ENCODE measurements at places on chromosomes 11 and 22.

DNA sequence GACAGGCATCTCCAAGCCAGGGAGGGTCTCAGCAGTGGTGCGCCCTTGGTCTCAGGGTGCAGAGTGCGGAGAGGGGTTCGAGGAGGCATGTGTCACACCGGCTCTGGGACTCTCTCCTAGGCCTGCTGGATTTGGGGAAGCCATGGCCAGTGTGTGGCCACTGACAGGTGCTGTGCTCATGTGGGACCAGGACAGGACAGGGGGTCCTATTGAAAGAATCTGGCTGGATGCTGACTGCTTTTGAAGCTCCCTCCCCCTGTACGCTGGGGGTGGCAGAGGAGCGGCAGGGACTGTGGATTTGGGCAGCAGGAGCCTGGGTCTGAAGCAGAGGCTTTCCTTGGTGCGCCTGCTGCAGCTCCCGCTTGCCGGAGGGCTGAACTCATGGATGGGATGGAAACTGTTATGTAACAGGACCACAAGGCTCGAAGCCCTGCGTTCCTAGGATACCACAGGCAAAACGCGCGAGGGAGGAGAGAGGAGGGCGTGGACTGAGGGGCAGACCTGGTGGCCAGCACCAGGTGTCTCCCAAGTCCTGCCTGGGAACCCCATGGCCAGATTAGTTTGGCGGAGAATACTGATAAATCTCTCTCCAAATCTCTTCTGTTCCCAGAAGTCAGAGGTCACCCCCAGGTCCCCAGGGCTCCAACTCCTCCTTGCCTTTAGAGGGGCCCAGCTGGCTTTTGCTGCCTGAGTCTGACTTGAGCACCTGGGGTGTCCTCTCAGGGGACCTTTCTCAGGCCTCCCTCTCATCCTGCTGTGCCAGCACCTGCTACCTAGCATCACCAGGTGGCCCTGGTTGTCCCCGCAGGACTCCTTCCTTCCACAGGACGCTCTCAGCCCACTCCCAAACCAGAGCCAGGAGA lies 13.8 kb upstream of the TEF start:
- no peak for DNase-seq

DNA sequence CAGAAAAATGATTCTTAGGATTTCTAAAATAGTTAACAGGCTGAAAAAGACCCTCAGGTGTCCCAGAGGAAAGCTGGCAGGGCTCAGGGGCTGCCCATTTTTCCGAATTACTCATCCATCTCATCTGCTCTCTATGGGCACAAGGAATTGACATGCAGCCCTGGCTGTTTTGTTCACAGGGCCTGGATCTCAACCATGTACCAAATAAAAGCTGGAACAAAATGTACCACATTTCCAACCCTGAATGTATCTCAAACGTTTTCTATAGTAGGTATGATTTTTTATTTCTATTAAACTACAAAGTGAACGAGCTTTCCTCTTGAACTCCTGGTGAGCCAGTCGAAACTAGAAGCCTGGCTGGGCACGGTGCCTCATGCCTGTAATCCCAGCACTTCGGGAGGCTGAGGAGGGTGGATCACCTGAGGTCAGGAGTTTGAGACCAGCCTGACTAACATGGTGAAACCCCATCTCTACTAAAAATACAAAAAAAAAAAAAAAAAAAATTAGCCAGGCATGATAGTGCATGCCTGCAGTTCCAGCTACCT lies 43.8 kb upstream of the RASD2 start:
- no peak for DNase-seq

- no peak for DNase-seq
These were observed 10.5 kb downstream of the KIAA0930 start for GRCh38 chr22:45230026-45230721.

DNA sequence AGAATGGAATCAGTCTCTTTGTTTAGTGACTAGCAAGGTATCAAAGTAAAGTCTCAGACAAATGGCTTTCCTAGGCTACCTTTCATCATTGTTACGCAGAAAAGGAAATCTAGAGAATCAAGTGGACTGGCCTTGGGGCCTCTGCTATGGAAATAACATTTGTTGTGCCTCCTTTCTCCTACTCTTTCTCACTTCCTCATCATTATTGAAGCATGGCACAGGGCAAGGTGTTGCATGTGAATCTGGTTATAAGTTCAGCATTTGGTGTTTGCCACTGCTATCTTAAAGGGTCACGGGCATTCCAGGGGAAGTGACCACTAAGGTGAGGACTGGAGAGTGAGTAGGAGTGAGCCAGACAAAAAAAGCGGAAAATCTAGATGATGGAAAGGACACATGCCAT lies 54.9 kb downstream of the GLYATL1 start:
- DNase-seq = no peak

DNA sequence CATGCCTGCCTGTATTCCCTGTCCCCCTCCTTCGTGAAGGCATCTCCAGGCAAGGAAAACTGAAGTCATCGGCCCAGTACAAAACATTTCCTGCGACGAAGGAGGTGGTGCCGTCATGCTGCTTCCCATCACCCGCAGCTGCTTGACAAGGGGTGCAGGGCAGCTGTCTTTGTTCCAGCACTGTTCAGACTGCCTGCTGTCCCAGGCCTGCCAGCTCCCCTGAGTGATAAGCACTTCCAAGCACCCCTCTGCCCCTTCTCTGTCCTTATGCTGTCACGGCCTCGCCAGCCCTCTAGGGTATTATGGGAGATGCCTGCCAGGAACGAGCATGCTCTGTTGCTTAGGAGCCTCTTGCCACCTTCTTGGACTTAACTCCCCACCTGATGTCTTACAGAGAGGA lies 37.1 kb upstream of the BSX start:
- no peak for DNase-seq
